ENCODE measurements at places on chromosomes 1 and 21. TPM values are rescaled to one million over a fixed set of nuclear protein-coding genes. Genes with fewer than 3 reads are reported as not detected.

Gene ETNK2
- total RNA-seq, result 1.9 TPM

Gene SAMD11
- total RNA-seq, result 2.2 TPM

Gene ADCY10
- 3.7 TPM for total RNA-seq

Gene RASSF5
- 14.0 TPM for total RNA-seq

Gene KLHDC9
- not detected for total RNA-seq

Gene TGFB2
- 0.41 TPM for total RNA-seq

Gene BLACAT1
- not detected for total RNA-seq

Gene OR2T35
- not detected for total RNA-seq

Gene KLHDC8A
- total RNA-seq, result not detected

Gene GJA9
- total RNA-seq, result 1.6 TPM

Gene NPPA
- not detected for total RNA-seq

Gene ADORA3
- total RNA-seq, result 2.9 TPM

Gene GNPAT
- total RNA-seq, result 37.2 TPM

Gene LCE2C
- total RNA-seq, result not detected

Measured in transverse colon (tissue), 4 donors.